ENCODE measurements at places on chromosomes 2 and 18. TPM values are rescaled to one million over a fixed set of nuclear protein-coding genes. Genes with fewer than 3 reads are reported as not detected.

DNA sequence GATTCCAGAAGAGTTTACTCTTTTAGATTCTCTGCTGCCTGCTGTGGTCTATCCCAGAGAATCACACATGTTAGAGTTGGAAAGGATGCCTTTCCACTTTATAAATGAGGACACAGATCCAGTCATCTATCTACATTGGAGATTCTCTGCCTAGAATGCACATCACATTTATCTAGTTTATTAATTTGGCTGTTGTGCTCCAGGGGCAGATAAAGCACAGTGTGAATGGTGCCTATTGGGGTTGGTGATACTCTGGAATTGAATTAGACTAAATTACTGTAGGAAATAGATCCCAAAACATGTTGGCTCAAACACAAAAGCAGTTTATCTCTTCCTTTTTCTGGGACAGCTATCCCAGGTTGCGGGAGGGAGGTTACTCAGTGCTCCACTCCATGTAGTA lies 14.9 kb downstream of the SIX2 start:
- no peak for DNase-seq

DNA sequence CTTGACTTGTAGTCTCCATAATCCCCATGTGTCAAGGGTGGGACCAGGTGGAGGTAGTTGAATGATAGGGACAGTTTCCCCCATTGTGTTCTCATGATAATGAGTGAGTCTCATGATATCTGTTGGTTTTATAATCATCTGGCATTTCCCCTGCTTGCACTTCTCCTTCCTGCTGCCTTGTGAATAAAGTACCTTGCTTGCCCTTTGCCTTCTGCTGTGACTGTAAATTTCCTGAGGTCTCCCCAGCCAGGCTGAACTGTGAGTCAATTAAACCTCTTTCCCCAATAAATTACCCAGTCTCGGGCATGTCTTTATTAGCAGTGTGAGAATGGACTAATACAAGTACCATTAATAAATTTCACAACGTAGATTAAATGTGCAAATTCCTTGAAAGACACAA lies 102.3 kb upstream of the EPB41L5 start:
- no peak for DNase-seq

- no peak for DNase-seq
These were observed 10.8 kb upstream of the KCNG3 start for GRCh38 chr2:42504364-42505230.

DNA sequence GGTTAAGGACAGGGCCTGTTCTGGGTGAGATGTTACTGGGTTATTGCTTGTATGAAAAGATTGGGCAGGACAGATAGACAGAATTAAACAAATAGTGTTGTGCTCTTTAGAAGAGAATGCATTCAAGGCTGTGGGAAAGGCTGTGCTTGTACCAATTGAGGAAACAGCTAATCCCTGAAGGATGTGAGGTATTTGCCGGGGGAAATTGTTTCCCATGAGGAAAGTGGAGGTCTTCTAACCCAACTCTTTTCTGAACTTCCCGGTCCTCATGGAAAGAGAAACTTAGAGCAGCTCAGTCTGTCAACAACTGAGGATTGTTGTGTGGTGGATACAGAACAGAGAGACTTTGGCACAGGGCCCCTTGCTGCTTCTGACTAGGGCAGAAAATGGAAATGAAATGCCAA lies 9.5 kb downstream of the SLC1A4 start:
- DNase-seq = no peak

GRCh38 chr18:47983946-47984345 lies 53.5 kb upstream of the SMAD2 start:
- no peak for DNase-seq

DNA sequence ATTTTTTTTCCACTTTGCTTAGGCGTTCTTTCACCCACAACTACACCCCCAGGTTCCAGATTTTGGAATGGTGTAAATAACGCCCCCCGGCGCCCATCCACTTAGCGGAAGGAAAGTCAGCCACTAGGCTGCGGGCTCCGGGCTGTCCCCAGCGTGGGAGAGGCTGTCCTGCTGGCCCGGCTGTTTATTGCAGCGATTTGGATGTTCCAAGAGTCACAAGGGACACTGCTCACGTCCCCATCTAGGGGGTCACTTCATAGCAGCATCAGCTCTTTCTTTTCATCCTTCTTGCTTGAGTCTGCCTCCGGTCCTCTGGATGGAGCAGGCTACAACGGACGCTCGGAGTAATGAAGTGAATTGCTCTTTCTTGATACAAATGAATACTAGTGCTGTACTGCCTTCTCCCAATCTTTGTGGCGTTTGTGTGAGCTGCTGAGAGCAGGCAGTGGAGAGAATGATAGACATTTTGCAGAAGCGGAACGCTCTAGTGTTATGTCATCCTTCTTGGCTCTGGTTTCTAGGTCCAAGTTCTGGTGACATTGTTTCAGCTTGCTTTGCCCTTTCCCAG lies 50.7 kb upstream of the PAIP2B start:
- peak; percentile 68 for DNase-seq

GRCh38 chr18:44652722-44653121 lies 28.0 kb upstream of the SETBP1 start:
- no peak for DNase-seq

DNA sequence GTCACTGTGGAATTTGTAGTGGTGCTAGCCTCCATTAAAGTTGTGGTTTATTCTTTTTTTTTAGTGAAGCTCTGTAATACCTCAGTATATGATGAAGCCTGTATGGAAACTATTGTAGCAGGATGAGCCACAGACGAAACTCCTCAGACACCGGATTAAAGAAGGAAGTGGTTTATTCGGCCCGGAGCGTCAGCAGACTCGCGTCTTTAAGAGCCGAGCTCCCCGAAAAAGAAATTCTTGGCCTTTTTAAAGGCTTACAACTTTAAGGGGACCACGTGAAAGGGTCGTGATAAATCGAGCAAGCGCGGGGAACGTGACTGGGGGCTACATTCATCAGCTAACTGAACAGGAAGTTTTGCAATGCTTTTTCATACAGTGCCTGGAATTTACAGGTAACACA lies 8.1 kb upstream of the CCL20 start:
- peak; percentile 65 for DNase-seq

- DNase-seq = no peak
These were observed 658.5 kb downstream of the ARHGAP15 start for GRCh38 chr2:143787674-143788073.

GRCh38 chr2:27664622-27665363 lies 1.1 kb downstream of the SLC4A1AP start:
- DNase-seq = no peak

- DNase-seq = no peak
These were observed 10.4 kb upstream of the SFTPB start for GRCh38 chr2:85678377-85678776.

GRCh38 chr18:4444306-4444705 lies 10.8 kb downstream of the DLGAP1 start:
- no peak for DNase-seq

DNA sequence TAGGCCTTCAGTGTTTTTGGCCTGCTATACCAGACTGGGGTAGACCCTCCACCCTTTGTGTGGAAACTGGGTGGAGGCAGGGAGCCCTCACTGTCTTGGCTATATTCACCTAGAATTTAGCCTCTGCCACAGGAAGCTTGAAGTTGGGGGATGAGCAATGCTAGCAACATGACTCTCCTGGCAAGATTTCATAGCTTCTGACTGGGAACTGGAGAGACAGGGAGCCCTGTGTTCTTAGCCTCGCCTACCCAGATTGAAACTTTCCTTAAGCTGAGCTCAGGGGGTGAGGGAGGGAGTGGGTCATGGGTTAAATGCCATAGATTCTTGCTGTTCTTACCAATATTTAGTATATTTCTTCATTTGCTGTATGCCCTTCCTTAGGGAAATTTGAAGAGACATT lies 46.8 kb upstream of the FAM98A start:
- no peak for DNase-seq

GRCh38 chr2:114496959-114497358 lies 54.5 kb downstream of the DPP10 start:
- no peak for DNase-seq

DNA sequence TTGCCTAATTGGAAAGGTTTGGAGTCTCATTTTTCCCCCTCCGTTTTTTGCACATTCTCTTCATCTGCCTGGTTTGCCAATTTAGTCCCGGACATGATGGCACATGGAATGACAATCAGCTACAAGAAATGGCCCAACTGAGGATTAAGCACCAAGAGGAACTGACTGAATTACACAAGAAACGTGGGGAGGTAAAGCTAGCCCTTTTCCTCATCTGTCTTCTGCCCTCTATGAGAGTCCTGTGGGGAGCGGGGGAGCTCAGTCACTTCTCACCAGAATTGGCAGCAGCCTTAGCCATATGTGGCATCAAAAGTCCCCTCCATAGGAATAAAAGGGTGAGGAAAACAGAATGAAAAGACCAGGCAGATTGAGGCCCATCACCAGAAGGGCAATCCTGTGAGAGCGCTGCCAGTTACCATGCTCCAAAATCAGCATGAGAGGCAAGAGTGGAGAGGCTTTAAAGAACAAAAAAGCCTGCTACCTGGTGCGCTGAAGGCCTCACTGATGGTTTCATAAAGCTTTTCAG lies 11.6 kb downstream of the ATG16L1 start:
- DNase-seq = no peak

DNA sequence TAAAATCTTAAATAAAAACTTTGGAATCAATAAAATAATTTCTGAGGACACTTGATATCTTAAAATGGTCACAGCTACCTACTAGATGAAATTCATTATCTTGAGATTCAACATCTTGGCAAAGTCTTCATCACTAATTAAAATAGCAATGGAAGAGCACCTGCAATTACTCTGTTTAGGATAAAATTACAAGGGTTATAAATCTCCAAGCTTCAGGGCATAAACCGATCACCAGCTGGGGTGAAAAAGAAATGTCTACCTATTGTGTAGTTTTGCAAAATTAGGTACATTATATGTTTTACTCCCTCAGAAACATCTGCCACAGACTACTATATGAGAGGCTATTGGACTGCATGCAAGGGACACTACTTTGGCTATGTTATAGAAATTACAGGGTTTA lies 327.1 kb downstream of the CCDC178 start:
- DNase-seq = no peak

- no peak for DNase-seq
These were observed 79.2 kb upstream of the EPC2 start for GRCh38 chr2:148565272-148565894.

DNA sequence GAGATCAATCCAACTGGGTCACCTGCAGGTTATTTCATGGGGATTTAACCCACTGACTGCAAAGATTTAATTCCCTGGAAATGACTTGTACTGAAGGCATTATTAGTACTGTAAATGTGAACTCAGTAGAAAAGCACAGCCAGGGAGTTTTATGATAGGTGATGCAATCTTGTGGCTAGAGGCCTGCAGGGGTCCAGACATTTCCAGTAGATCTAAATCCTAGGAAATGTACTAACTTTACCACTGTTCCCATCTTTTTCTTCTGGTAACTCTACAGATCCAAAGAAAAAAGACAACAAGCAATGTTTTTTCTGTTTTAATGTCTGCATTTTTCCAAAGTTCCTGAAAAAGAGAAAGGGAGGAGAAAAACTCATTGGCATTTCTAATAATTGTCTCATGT lies 500.1 kb downstream of the ARHGAP15 start:
- no peak for DNase-seq

DNA sequence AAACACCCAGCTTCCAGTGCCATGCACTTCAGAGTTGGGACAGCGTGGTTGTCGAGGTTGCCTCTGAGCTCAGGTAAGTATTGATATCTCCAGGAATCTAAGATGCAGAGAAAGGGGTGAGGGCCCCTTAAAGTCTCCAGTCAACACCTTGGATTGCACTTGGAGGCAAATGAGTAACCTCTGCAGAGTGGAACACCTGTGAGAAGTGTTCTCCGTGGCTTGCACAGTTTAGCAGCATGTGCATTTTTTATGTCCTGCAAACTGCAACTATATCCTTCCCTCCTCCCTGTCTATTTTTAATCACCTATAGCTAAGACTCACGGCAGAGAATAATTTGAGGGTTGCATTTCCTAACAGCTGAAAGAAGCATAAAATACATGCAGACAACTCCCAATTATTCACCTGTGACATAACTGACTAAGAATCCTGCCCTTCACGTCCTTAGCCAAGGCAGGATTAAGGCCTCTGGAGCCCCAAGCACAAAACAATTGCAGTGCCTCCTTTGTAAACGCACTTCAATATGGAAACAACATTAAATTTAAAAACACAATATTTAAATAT lies 1.6 kb upstream of the ZNF385B start:
- DNase-seq = no peak

DNA sequence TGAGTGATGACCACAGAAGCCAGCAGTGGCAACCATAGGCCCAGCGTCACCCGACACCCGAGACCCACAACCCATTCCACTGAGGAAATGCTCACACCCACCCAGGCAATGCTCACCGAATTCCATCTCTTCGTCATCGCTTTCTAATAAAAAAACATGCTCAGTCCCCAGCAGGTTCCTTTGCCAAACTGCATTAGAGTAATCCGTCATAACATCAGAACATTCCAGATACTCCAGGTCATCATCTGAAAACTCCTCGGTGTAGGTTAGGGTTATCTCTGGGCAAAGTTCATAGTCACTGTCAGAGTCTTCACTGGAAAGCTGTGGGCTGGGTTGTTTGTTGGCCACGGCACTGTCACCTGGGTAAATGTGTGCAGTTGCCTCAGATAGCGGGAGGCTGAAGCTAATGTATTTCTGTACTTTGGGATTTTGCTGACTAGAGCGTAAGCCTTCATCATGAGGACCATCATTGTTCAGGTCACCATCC lies 49.3 kb downstream of the ALPK2 start:
- no peak for DNase-seq

DNA sequence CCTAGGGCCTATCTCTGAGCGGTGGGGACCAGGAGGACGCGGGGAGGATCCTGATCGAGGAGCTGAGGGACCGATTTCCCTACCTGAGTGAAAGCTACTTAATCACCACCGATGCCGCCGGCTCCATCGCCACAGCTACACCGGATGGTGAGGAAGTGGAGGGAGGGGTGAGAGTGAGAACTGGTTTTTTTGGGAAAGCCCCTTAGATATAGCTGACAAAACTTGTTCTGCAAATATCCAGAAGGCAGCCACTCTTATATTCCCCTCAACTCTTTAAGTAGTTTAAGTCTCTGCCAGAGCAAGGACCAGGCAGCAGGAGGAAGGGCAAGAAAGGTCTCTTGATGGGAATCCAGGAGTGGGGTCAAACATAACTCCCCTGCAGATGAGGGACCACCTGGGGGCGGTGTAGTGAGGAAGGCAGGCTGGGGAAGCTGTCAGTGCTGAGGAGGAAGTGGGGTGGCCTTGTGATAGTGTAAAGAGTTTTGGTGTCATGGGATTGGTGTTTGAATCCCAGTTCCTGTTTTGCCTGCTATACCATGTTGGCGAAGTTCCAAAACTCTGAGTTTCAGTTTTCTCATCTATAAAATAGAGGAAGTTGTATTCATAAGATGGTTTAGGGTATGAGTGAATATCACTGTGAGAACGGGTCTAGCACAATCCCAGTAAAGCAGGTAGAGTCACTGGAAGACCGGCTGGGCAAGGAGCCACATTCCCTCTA lies 3.4 kb downstream of the NAGK start:
- no peak for DNase-seq

GRCh38 chr18:43279015-43279744 lies 1.9 kb upstream of the SYT4 start:
- no peak for DNase-seq

The IL36G gene
- total RNA-seq = not detected

The IL1F10 gene
- total RNA-seq = not detected

The RAX gene
- not detected for total RNA-seq

The SLC5A7 gene
- total RNA-seq = 0.81 TPM

The UPP2 gene
- total RNA-seq = not detected

The MRO gene
- 0.20 TPM for total RNA-seq

The ANKRD53 gene
- total RNA-seq = 0.38 TPM

The MGAT4A gene
- total RNA-seq = 85.8 TPM

The GPAT2 gene
- 3.2 TPM for total RNA-seq

The CCDC141 gene
- total RNA-seq = 25.7 TPM

The UGT1A3 gene
- total RNA-seq = not detected

Data from upper lobe of right lung (tissue), 1 donor.